ENCODE measurements at places on chromosomes 7 and 10. TPM values are rescaled to one million over a fixed set of nuclear protein-coding genes. Genes with fewer than 3 reads are reported as not detected.

- peak; percentile 94 for DNase-seq
These were observed 64.6 kb upstream of the CREB5 start for GRCh38 chr7:28347475-28348318.

GRCh38 chr10:62885684-62886461 lies 69.7 kb upstream of the EGR2 start:
- no peak for DNase-seq

DNA sequence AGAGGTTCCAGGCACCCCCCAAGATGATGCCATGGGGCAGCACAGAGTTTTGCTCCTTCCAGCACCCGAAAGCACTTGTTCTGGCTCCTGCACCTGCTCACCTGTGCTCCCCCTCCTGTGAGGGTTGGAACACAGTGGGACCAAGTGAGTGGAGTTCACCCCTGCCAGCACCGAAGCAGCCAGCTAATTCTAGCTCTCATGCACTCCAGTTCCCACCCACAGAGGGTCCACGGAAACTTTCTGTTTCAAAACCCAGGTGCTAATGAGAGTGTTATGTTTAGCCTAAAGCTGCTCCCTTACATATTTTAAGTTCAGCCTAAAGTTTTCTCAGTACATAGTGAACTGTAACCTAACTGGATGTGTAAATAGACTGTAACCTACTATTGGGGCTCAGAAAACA lies 42.6 kb upstream of the SLC35G1 start:
- DNase-seq = no peak

Gene HGF
- 3.1 TPM for polyA plus RNA-seq

Gene ARHGAP22
- 3.2 TPM for polyA plus RNA-seq

Gene SYT15
- polyA plus RNA-seq = 18.4 TPM

Gene CTNNA3
- polyA plus RNA-seq = 0.16 TPM

Gene FANK1
- polyA plus RNA-seq = 10.6 TPM

Measured in lung (tissue), 17 donors.